ENCODE measurements at places on chromosomes 3 and 15. TPM values are rescaled to one million over a fixed set of nuclear protein-coding genes. Genes with fewer than 3 reads are reported as not detected.

DNA sequence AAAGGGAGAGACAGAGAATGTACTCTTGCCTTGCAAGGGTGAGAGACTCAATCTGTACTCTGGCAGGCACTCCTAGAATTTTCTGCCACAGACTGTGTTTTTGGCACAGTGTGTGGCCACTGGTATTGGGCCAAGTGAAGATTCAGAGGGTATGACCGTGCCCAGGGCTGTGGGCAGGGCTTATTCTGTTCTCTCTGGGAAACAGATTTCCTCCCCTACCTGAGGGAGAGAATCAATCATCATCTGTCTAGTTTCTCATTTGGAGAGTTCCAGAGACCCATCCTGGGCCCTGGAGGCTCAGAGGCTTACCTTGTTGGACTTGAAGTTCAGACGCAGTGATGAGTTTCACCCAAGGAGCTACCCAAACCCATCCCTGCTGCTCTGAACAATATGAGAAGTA is 28.2 kb downstream of the CSTA start:
- DNase-seq: no peak

The GABRR3 gene
- not detected for total RNA-seq

DNA sequence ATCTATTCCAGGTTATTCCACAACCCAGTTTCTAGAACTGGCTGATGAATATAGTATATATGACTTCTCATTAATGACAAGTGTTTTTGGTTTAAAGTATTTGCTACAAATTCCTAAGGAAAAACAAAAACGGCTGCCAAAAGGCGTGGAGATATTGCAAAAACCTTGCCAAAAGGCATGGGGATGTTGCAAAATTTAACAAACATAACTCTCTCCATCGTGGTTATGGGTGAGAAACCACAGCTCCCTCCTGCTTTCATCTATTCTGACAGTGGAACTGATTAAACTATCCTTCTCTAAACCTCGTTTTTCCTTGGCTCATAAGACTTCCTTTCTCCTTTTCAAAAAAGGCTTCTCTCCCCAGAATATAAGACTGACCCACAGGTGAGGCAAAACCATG is 342.0 kb upstream of the PDZRN3 start:
- DNase-seq: no peak

The SPTBN5 gene
- total RNA-seq: 12.0 TPM

The PLA2G4D gene
- total RNA-seq: not detected

GRCh38 chr15:93168910-93169309 is 79.9 kb upstream of the RGMA start:
- no peak for DNase-seq

The BAHD1 gene
- 6.8 TPM for total RNA-seq

The GCNT3 gene
- 0.14 TPM for total RNA-seq

DNA sequence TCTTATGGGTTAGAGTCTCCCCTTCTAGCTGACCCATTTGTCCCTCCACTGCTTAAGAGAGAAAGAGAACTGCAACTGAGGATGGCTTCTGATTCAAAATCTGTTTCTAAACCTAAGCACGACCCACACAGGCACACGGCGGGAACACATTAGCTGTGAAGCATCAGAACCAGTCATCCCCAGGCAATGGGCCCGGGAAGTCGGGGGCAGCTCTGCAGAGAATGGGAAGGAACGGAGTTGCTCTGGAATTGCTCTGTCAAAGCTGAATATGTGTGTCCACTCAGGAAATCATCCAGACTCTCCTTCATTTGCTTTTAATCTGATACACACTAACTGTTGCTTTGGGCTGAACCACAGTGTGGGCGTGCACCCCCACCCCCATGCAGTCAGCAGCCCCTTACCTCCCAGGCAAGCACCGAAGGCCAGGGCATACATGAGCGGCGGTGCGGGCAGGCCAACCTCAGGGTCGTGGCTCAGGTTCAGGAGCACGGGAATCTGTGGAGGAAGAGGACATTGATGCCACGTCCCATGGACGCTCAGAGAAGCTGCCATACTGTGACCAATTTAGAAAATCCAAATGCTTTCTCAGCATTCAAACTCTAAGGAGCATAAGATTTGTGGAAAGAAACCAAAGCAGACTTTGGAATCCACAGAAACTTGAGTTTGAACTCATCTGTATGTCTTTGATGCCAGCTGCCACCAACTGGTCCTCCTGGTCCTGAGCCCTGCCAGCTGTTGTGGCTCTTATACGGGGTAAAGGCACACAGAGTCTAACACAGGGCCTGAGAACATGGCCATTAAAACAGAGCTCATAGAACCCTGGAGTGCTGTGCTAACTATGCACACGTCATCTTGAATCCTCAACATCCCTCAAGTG is 247.9 kb downstream of the OCA2 start:
- no peak for DNase-seq

DNA sequence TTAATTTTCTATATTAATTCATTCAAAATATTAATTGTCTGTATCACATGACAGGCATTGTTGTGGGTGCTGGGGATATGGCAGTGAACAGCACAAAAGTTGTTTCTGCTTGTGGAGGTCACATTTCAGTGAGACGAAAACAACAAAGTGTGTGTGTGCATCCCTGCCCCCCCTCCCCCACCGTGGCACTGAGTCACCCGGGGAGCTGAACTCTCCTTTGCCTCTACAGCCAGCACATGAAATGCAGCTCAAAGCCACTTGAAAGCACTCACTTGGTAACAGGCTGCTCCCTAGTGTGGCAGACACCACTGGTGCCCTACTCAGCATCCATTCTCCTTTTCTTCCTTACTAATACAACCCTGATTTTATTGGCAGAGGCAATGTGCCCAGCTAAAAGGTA is 16.9 kb upstream of the SCAMP5 start:
- no peak for DNase-seq

- no peak for DNase-seq
These were observed 107.6 kb upstream of the FGF7 start for GRCh38 chr15:49315391-49315823.

The C15orf40 gene
- 17.5 TPM for total RNA-seq

GRCh38 chr15:77500989-77501388 is 80.3 kb downstream of the HMG20A start:
- DNase-seq: no peak

DNA sequence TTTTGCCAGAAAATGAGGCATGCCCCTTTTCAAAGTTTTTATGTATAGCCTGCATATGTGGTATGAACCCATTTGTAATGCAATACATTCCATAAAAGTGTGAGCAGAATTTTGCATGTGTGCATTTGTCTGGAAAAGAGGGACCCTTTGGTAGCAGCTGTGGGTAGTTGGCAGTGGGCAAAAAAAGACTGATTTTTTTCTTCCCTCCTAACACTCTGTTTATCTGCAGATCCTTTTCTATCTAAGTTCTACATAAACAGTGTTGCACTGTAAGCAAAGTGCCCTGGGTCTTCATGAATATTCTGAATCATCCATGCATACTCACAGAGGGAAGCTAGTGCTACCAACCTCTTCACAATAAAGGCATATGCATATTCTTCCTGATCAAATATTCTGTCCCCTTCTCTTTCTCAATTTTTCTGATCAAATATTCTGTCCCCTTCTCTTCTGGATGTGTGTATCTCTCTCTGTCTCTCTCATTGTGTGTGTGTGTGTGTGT is 211.2 kb upstream of the EIF1B start:
- DNase-seq: no peak

- no peak for DNase-seq
These were observed 176.2 kb upstream of the ANKRD28 start for GRCh38 chr3:15973940-15974339.

- DNase-seq: no peak
These were observed 75.4 kb upstream of the HACD2 start for GRCh38 chr3:123660141-123660675.

The LRRFIP2 gene
- 82.7 TPM for total RNA-seq

DNA sequence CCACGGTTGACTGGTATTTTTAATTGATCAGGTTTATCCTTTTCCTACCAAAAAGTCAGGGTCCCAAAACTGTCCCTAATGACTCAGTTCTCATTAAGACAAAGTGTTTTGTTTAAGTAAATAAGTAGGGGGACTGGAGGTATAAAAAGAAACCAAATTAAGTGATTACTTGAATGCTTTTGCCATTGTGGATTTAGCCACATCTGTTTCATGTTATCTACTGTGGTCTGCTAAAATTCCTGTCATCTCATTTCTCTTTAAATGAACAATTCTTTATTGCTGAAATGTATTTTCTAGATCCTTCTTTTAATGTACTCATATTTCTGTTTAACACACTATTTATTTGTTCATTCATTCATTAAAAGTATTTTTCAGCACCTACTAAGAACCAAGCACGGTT is 625.9 kb upstream of the ADAMTS9 start:
- DNase-seq: no peak

GRCh38 chr3:108507902-108508301 is 2.5 kb downstream of the MYH15 start:
- no peak for DNase-seq

The LYZL4 gene
- total RNA-seq: not detected

- DNase-seq: no peak
These were observed 102.5 kb upstream of the MME start for GRCh38 chr3:154977666-154978065.

- DNase-seq: no peak
These were observed 1037.0 kb upstream of the NR2F2 start for GRCh38 chr15:95293456-95294031.

DNA sequence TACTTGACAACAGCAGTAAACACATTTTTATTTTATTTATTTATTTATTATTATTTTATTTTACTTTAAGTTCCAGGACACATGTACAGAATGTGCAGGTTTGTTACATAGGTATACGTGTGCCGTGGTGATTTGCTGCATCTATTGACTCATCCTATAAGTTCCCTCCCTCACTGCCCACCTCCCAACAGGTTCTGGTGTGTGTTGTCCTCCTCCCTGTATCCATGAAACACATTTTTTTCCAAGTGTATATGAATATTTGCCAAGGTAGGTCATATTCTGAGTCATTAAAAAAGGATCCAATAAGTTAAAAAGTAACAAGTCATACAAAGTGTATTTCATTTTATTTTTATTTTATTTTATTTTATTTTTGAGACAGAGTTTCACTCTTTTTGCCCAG is 567.3 kb upstream of the KCNMB2 start:
- DNase-seq: no peak

The ZNF385D gene
- 0.79 TPM for total RNA-seq

- DNase-seq: no peak
These were observed 113.9 kb downstream of the TMEM108 start for GRCh38 chr3:133152056-133152455.

DNA sequence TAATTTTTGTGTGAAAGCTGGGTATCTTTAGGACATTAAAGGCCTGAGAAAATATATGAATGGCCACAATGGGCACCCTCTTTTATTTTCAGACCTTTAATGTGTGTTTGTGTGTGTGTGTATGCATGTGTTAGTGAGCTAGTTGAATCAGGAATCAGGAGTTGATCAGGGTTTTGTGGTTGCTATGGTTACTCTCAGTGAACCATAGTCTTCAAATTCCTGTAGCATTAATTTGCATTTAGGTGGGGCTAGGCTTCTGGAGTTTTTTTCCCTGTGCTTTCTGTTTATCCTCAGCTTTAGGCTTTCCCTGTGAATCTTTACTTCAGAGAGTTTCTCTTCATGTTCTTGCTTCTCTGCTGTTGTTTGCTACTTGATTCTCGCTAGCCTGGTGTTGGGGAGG is 122.0 kb upstream of the ONECUT1 start:
- no peak for DNase-seq

- DNase-seq: no peak
These were observed 614 bp downstream of the CHCHD6 start for GRCh38 chr3:126704494-126705214.

GRCh38 chr3:111796566-111796965 is 62.5 kb upstream of the PHLDB2 start:
- DNase-seq: no peak

GRCh38 chr3:45583021-45583851 is 11.3 kb upstream of the LIMD1 start:
- DNase-seq: no peak

The PSTPIP1 gene
- total RNA-seq: 1.0 TPM

DNA sequence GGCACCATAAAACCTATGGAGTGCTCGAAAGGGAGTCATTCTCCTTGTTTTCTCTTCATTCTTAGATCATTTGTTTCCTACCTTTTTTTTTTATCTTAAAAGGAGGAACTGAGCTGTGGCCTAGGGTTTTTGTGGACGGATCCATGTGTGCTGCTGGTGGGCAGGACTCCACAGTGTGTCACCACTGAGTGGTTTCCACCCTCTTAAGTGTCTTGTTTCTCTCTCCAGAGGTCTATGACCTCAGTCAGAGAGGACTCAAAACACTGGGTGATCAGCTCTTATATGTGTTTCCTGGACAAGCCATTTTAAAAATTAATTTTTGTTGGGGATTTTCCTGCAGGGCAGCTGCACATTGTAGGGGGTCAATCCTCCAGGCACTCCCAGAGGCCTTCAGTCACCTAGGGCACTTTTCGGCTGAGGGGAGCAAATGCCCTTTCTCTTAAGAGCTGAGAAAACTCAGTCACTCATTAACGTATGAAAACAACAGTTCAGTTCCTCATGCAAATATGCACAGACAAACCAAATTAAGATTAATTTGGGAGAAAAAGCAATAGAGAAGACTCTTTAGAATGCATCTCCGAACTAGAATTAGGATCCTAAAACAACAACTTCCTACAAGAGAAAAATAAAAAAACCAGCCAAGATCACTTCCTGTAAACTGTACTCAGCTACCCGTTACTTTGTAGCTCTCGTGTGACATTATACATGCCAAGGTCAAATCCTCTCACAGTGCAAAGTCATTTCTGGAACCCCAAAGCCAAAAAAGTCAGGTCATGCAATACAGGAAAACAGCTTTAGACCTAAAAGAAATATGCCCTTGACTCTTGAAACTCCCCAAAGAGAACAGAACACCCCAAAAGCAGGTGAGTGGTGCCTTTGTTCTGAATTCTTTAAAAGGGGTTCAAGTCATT is 27.6 kb upstream of the FAM3D start:
- DNase-seq: no peak

DNA sequence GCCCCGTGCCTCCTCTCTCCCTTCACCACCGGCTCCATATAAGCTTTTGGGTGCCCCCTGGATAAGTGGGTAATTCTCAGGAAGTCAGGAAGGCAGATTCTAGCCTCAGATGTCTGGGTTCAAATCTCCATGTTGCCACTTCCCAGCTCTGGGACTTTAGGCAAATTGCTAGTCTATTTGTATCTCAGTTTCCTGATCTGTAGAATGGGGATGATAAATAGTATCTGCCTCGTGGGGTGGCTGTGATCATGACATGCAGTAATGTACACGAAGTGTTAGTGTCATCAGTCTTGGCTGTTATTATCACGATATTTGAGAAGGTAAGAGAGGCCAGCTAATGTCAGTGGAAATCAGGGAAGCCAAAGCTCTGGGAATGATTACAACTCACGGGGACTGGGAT is 43.3 kb downstream of the MUC4 start:
- no peak for DNase-seq
